Activated gamma-delta T cell treated with anti-CD3 and anti-CD28 coated beads, Interleukin-2, amount 50 U/mL, for 16 hours (primary cell): ENCODE measurements at places on chromosomes 5 and 9.
A peak's percentile ranks its signal among the peaks of the same experiment; 100 is the strongest.

DNA sequence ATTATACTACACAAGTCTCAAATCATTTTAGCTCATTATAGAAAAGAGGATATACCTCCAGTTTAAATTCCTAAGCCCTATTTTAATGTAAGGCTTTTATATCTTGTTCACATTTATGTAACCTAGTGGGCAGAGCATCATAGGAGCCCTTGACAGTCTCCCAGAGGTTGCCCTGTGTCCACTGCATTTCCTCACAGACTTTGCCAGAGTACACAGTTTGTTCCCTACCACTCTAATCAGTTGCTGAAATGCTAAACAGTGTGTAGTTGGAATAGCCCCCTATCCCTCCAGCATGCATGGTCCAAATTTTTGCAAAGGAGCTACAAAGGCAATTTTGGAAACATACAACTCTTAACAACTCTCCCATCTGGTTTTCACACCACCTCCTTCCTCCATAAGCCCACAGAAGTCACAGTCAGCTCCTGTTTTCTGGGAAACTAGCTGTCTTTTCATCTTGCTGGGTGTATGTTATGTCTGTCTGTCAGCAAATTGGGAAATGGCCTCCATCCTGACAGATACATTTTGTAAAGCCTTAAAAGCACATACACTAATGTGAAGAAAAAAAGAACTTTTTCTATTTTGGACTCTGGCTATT, 212.2 kb downstream of the DENND1A start:
- DNase-seq, result no peak

DNA sequence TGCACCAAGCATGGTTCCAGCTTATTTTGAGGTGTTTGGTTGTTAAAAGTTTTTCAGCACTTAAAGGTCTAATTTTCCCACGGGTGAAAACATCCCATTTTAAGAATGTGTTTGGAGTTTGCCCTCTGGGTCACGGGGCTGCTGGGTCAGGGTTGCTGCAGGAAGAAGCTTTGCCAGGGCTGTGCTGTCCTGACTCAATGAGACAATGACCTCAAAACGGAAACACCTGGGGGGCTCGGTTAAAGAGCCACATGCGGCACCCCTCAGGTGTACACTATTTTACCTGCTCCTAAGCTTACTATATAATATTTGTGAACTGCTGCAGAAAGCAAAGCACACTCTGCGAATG, 27.6 kb downstream of the UBE2QL1 start:
- DNase-seq, result no peak

DNA sequence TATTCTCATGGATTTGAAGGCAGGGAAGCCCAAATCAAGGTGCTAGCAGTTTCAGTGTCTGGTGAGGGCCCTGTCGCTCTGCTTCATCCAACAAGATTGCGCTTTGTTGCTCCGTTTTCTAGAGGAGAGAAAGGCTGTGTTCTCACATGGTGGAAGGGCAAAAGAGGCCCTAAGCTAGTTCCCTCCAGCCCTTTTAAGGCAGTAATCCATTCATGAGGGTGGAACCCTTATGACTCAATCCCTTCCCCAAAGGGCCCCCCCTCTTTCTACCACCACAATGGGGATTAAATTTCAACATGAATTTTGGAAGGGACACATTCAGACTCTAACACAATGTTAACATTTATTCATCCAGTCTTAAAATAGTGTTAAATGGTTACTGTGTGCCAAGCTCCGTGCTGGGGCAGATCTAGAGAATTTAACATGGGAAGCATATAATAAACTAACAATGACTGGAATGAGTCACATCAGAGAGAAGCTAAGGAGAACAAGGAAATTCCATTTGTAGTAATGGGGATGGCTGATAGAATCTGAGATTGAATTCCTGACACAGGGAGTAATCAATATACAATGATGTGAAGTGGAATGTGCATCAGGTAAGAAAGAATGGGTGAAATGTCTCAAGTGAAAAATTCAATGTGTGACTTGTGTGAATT, 382.8 kb upstream of the ZNF608 start:
- DNase-seq, result no peak

DNA sequence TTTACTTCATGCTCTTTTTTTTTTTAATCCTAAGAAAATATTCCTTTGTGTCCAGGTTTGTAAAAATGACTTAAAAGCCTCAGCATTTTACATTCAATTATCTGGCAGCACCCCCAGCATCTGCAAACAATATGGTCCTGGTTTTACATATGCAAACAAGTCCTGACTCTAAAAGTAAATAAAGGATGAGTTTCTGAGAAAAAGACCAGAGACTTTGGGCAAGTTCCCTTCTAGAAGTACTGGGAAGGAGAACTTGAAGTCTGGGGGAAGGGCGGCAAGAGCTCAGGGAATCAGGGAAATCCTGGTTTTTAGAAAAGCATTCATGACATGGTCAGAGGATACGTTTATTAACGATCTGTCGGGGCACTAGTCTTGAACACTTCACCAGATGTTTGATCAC, 25.8 kb downstream of the COL23A1 start:
- no peak for DNase-seq

- DNase-seq, result no peak
These were observed 216.9 kb upstream of the ZNF608 start for GRCh38 chr5:124963236-124963919.

DNA sequence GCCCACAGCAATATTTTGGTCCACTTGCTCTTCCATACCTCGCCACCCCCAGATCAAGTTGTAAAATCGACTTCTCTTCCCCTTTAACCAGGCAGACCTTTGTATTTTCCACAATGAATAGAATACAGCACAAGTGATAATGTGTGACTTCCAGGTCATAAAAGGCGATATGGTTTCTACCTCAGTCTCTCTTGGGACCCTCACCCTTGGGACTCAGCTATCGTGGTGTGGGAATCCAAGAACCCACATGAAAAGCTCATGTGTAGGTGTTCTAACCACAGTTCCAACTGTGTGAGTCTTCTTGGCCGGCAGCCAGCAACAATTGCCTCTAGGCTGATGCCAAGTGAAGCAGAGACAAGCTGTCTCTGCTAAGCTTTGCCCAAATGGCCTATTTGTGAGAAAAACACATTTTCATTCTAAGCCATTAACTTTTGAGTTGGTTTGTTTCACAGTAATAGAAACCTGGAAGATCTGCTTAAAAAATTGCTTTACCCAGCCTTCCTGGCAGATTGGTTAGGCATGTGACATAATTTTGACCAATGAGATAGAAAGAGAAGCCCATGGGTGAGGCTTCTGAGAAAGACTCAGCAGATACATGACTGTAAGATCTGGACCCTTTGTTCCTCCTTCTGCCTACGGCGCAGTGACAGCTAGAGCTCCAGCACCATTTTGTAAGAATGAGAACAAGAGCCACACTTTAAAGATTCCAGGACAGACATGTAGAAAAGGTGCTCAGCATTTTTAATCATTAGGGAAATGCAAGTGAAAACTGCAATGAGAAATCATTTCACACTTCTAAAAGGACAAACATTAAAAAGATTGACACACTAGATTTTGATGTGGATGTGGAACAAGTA, 18.3 kb upstream of the MLLT3 start:
- peak; percentile 49 for DNase-seq

DNA sequence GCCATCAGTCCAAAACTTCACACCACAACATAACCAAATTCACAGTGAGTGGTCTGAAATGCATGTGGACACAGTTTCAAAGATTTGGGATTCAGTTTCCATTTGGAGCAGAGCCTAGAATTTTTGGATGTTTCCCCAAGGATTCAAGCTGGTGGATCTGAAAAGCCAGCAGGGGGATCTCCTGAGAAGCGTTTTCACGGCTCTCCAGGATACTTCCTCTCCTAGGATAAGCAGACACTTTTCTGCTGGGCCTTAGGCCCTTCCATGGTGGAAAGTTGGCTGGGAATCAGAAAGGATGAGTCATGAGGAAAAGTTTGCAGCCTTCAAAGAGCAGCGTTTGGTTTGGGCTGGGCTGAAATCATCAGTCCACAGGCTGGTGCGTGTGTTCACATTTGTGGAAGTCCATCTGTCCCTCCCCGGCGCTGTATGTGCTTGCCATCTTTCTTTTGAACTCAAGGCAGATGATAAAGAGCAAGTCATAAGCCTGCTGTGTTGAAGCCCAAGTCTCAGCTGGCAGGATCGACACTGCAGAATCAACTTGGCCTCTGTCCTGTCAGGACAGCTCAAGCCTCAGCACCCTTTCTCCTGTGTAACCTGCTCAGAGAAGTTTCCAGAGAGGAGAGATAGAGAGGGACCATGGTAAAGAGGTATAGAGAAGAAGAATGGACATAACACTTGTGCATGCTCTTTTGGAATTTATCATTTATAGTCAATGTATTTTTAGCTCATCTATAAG, 152.6 kb upstream of the MSX2 start:
- no peak for DNase-seq

GRCh38 chr5:154487541-154487940, 9.5 kb upstream of the HAND1 start:
- no peak for DNase-seq

- no peak for DNase-seq
These were observed 22.2 kb upstream of the TMEM161B start for GRCh38 chr5:88290801-88291200.

GRCh38 chr5:172407822-172408221, 46.5 kb downstream of the SH3PXD2B start:
- no peak for DNase-seq

- no peak for DNase-seq
These were observed 11.6 kb upstream of the MTX3 start for GRCh38 chr5:80002677-80003076.
